ENCODE measurements at places on chromosomes 1 and 21.

DNA sequence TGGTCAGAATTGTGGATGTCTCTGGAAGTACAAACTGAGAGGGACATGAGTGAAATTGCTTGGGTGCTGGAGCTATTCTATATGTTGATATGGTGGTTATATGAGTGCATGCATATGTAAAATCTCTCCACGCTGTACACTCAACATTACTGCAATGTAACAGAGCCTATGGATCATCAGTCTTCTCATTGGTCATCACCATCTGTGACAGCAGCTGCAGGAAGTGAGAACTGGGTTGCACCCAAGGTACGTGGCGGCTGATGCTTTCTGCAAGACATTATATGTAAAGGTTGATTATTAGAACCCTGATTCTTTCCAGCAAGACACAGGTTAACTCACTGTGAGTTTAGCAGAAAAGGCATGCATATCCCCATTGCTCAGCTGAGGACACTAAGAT, 387.1 kb downstream of the OMA1 start:
- no peak for DNase-seq

GRCh38 chr1:86636898-86637297, 67.5 kb upstream of the SH3GLB1 start:
- no peak for DNase-seq

DNA sequence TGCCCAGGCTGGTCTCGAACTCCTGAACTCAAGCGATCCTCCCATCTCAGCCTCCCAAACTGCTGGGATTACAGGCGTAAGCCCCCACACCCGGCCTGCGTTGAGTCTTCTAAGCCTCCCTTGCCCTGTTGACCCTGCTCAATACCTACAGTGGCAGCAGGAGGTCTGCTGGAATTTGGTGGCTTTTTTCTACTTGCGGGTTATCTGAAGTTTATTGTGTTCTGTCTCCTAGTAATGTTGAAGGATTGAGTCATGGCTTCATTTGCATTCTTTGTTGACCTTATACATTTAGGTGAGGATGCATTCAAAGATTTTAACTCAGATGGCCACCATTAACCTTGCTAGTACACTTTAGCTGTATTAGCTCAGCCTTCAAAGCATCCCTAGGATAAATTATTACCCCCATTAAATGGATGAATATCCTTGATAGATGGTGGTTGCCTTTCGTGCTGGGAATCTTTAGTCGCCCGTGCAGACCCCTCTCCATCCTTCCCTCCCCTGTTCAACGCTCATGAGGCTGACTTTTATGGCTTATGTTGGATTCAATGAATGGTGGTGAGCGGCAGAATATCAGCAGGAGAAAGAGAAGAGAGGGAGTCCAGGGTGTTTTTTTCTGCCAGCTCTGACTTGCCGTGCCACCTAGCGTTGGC, 9.7 kb upstream of the NPPB start:
- DNase-seq = no peak

- DNase-seq = no peak
Observed at GRCh38 chr1:231460614-231461013, 38.5 kb upstream of the EGLN1 start.

DNA sequence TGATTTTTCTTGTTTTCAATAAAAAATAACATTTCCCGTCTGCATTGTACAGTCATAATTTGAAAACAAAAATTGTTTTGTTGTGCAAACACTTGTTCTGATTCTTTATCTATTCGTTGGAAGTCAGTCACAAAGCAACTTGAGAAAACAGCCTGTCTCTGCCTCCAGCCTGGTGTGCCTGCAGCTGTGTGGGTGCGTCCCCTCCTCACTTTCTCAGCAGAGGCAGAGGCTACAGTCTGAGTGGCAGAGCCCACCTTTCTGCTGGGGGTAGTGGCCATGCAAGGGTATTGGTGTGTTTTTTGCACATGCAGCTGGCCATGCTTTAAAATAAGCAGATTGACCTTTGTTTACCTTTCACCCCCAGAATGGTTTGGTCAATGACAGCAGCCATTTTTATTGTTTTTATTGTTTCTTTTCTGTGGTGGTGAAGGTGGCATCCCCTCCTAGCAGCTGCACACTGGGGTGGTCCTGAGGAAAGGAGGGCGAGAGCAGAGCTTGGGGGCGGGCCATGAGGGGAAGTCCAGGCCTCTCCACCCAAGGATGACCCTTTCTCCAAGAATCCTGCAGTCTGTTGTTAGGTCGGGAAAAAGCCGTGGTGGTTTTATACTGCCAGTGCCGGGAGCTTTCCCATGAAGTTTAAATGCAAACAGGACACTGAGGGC, 159.6 kb downstream of the PCBP3 start:
- DNase-seq = no peak

DNA sequence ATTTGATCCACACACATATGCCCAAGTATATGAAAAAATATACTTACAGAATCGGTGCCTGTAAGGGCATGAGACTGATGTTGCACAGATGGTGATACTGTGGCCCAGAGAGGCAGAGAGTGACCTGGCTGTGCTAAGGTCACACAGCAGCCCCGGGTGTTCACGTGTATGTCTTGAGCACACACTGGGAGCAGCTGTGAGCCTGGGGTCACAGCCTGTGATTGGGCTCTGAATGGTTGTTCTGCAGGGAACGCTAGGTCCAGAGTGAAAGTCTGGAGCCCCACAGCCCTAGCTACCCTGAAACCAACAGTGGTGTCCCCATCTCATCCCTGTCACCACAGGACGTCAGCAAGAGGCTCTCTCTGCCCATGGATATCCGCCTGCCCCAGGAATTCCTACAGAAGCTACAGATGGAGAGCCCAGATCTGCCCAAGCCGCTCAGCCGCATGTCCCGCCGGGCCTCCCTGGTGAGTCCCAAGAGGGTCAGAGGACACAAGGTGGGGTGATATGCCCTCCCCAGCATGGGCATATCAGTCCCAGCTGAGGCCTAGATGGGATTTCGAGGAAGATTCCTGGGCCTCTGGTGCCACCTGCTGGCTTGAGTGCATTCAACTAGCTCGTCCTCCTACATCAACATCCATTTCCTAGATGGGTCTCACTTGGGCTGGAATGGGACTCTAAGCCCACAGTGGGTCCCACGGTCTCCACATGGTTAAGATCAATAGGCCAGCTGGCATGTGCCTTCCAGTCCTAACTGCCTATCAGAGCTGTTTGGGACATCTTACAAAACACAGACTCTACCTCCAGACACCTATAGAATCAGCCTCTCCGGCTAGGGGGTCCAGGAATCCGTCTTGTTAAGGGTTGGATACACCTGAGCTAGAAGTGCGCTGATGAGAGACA, 19.7 kb downstream of the CDK18 start:
- DNase-seq = peak; percentile 68

- DNase-seq = no peak
Observed at GRCh38 chr1:29029667-29030066, 94.0 kb downstream of the TMEM200B start.

DNA sequence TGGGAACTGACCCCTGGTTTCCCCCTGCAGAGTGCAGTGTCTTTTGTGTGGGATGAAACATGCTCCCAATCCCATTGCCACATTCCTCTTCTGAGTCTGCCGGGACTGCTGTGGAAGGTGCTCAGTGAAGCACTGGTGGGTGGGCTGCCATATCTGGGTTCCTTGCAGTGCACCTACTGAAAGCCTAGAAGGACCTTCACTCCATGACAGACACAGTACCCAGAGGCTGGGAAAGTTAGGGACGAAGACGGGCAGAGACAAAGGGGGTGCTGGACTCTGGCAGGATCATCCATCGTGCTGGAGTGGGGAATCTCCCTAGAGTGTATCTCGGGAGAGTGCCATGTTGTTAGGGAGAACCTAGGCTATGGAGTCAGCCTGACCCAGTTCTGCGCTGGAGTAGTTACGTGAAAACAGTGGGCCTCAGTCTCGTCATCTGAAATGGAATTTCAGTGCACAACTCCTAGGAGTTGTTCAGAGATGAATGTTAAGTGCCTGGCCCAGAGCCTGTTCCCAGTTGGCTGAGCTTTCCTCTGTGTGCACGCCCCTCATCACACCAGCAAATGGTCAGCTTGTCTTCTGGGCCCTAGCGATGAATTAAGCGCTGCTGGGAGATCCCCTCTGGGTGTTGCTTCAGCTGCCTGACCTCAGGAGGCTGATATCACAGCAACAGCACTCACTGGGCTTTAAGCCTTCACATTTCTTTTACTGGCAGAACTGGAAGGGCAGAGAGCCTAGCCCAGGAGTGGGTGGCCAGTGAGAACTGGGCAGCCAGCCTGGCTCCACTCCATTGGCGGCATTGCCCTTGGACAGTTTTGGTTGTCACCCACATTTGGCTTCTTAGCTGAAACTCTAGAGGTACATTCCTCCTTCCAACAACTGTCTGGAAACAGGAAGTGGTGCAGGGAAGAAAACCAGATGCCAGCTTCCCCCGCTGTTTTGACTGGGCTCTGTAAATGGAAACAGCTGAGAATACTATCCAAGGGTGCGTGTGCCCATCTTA, 479.8 kb upstream of the VAMP3 start:
- no peak for DNase-seq

- no peak for DNase-seq
Observed at GRCh38 chr1:229186373-229187056, 84.4 kb upstream of the RAB4A start.

- no peak for DNase-seq
Observed at GRCh38 chr1:180201451-180202200, 28.4 kb upstream of the LHX4 start.

- no peak for DNase-seq
Observed at GRCh38 chr21:26914557-26914956, 52.3 kb downstream of the ADAMTS5 start.

DNA sequence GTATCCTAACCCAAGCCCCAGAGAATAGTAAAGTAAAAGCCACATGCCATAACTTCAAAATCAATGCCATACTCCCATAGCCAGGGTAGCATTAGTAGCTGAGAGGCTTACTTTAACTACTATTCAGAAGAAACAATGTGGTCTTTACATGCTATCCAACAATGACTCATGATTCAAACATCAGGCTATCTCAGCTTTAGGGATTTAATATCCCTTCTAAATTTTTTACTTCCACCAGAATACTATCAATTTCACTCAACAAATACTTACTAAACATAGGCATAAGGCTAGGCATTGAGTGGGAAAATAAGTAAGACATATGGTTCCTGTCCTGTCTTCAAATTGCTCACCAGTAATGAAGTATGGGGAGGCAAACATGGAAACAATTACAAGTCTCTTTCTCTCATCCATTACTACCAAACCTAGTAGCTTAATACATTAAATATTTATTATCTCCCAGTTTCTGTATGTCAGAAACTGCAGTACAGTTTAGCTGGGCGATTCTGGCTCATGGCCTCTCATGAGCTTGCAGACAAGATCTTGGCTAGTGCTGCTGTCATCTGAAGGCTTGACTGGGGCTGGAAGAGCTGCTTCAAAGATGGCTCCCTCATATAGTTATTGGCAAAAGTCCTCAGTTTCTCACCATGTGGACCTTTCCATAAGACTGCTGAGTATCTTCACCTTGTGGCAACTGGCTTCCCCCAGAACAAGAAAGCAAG, 30.7 kb downstream of the EVI5 start:
- no peak for DNase-seq

- DNase-seq = no peak
Observed at GRCh38 chr1:219465212-219466093, 147.5 kb downstream of the ZC3H11B start.

- DNase-seq = no peak
Observed at GRCh38 chr1:60540141-60540540, 466.6 kb upstream of the C1orf87 start.

DNA sequence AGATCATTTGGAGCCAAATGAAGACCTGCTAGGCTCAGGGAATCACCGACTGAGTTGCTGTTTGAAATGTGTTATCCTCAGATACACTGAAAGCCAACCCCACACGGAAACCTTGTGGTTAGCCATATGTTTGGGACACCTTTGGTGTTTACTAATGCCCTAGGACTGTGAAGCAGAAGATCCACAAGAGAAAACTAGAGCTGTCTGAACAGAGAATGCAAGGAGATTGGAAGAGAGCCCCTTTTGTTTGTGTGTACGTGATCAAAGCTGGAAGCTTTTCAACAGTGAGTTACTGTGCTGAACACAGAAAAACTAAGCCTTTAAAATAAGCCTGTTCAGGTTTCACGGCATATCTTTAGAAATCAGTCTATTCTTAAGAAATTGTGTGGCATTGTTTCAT, 908.2 kb upstream of the ADGRL2 start:
- DNase-seq = no peak

GRCh38 chr1:219066631-219067349, 106.9 kb upstream of the LYPLAL1 start:
- DNase-seq = no peak

DNA sequence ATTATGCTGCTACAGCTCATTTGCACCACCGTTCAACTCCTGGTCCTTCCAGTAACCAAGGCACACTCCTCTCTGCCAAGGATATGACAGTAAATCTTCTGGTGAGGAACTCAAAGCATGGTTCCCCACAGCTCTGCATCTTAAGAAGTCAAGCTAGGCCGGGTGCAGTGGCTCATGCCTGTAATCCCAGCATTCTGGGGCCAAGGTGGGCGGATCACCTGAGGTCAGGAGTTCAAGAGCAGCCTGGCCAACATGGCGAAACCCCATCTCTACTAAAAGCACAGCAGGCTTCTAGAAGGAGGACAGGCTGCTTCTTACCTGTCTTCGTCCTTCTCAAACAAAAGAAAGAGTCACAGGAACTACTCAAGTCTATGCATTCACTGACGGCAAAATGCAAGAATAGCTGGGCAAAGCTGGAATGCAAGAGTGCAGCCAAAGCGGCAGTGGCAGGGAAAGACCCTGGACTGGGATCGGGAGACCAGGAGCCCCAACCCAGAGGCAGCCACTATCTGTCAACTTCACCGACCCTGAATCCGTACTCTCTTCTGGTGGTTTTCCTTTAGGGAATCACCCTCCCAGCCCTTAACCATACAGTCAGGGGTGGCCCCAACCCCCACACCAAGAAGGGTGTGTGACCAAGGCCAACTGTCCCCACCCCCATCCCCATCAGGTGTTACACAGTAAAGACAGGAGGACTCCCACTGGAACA, 75.5 kb downstream of the NPHP4 start:
- DNase-seq = no peak

GRCh38 chr1:35475356-35475755, 81.8 kb downstream of the KIAA0319L start:
- no peak for DNase-seq

DNA sequence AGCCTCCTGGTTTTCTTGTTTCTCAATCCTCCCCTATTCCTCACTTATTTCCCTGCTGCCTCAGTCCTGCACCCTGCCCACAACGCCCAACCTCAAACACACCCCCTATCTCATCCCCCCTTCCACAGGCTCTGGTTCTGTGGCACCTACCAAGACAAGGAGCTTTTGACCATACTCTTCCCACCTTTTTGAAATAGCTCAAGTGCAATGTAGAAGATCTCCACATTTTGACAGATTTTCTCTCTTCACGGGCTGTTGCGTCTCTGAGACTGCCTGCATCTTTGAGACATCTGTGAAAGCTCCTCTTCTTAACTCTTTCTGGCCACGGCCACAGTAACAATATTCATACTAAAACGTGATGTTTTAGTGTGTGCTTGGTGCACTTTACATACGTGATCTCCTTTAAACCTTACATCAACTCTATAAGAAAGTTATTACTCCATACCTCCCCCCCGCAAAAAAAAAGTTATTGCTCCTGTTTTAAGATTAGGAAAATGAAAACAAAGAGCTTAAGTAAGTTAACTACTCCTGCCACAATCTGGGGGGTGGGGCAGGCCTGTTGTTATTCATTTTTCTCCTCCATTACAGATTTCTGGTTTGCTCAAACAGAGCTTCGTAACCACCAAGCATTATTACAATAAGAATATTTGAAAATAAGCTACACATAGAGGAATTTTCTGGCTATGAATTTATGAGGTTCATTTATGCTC, 1.8 kb upstream of the SERBP1 start:
- DNase-seq = no peak

- DNase-seq = no peak
Observed at GRCh38 chr1:224458996-224459395, 24.4 kb upstream of the WDR26 start.
